ENCODE measurements at places on chromosomes 3 and 15. TPM values are rescaled to one million over a fixed set of nuclear protein-coding genes. Genes with fewer than 3 reads are reported as not detected.

- DNase-seq = no peak
These were observed 155.1 kb upstream of the TBL1XR1 start for GRCh38 chr3:177352424-177352823.

GRCh38 chr3:185729337-185730055 is 95.3 kb downstream of the IGF2BP2 start:
- DNase-seq = peak; percentile 92

DNA sequence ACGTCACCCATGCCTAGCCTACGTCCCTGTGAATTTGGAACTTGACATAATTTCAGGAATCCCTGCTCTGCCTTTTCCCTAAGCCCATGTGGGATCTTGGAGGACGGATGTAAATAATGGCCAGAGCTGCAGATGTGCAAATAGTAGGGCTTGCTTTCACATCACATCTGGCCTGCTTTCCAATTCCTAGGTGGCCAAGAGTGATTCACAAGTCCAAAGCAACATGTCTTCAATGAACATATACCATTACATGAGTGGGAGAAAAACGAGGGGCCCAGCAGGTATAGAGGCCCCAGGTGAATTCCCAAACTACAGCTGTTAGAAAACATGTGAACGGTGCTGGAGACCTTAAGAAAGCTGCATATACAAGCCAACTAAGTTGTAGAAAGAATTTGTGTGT is 214.6 kb downstream of the MAGI1 start:
- no peak for DNase-seq

DNA sequence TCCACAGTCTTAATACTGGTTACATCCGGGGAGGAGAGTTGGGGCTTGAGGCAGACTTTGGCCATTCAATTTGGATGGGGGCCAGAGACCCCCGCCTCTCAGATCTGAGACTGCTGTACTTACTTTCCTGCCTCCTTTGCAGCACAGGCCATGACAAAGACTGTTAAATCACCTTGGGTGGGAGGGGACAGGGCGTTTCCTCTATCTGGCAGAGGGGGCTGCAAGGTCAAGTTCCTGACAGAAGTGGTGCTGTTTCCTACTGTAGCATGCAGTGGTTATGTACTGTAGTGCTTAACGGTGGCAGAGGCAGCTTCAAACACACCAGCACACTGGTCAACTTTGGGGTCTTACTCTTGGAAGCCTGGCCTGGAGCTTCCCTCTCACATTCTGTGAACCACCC is 261.2 kb upstream of the LRRFIP2 start:
- no peak for DNase-seq

DNA sequence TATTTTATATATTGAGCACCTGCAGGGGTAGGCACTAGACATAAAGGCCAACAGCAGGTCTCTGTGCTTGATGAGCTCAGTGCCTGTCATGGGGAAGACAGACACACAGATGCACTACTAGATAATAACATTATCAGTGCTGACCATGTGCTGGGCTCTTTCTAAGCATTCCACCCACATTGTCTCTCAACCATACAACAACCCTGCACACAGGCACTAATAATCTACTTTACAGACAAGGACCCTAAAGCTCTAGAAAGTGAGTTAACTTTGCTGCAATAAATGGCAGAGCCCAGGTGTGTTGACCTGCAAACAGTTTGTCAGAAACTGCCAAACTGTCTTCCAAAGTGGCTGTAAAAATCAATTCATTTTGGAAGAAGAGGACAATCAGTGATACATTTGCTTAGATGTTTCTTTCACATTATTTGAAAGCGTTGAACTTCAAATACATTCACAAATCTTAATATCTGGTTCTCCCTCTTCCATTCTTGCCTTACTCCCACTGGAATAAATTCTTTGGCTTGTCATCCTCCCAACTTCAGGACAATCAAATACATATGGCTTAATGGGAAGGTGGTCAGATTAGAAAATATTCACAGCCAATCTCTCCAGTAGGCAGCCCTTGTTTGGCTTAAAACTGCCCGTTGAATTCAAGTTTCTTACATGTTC is 11.0 kb upstream of the PP2D1 start:
- DNase-seq = no peak

GRCh38 chr3:76969996-76970615 is 69.8 kb upstream of the ROBO2 start:
- no peak for DNase-seq

GRCh38 chr3:29475854-29476253 is 195.0 kb downstream of the RBMS3 start:
- no peak for DNase-seq

DNA sequence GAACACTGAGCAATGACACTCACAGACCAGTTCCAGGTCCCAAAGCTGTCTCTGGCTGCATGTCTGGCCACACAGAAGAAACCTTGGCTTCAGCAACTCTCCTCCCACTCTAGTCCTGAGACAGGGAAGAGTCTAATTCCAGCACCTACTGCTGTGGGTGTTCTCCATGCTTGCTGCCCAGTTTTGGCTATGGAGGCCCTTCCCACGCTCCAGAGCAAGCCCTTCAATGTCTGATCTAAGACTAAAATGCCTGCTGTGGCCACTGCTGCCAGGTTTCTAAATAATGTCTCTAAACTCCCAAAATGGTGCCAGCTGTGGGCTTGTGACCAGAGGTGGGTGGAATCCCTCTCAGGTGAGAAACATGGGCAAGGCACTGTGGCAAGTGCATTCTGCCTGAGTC is 531.3 kb downstream of the GRM7 start:
- no peak for DNase-seq

GRCh38 chr3:119796785-119797184 is 14.9 kb downstream of the NR1I2 start:
- DNase-seq = peak; percentile 22

GRCh38 chr3:127486321-127486944 is 104.1 kb downstream of the TPRA1 start:
- DNase-seq = no peak

DNA sequence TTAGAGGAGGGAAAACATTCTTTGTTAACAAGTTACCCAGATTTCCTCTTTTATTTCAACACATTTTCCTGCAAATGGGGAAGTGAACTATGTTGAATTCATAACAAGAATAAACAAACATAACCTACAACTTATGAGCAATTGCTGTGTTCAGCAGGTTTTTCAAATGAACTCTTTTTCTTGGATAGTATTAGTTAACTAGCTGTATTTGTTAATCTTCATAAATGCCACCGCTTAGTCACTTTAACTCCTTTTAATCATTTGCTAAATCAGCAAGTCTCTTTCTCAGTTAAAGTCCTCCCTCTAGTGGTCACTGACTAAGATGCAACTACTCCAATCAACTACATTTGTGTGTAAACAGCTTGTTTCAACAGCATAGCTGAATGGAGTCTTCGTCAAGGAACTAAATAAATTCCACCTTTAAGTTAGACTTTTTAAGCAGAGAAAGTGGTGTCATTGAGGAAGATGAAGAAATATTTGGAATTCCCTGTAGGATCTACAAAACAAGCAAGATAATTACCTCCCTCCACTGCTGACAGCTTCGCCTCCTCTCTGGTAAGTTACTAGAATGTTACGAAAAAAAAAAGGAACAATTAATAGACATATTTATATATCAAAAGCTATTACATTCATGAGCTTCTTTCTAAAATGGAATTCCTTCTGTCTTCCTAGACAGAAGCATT is 1122.0 kb downstream of the ROBO1 start:
- peak; percentile 77 for DNase-seq

DNA sequence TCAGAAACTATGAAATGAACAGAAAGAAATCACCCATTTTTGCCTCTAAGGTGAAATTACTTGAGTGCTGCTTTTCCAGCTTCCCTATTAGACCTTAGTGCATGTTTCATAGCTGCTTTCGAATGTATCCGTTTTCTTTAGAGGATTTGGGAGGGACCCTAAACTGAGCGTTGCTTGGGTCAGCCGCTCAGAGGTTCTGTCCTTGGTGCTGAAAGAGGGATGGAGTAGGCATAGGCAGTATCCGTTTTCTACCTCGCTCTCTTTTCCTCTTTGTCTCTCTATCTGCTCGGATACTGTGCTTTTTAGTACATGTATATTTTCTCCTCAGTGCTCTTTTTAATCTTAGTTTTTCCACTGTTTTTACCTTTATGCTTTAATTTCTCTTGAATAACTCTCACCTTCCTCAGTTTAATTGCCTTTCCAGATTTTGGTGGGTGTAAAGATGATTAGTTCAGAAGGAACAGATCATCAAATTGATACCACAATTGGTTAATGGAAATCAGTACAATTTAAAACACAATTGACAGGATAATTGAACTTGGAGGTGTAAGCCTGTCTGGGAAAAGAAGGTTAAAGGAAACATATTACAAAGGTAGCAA is at the start of gene DRD3:
Gene DRD3 (minus strand): TSS at position 283 of the 599 bp plus-strand sequence. CDS start 7,060 bp downstream, outside the sequence.
- peak; percentile 45 for DNase-seq

GRCh38 chr3:126201168-126201567 is 20.8 kb upstream of the ALDH1L1 start:
- DNase-seq = no peak

DNA sequence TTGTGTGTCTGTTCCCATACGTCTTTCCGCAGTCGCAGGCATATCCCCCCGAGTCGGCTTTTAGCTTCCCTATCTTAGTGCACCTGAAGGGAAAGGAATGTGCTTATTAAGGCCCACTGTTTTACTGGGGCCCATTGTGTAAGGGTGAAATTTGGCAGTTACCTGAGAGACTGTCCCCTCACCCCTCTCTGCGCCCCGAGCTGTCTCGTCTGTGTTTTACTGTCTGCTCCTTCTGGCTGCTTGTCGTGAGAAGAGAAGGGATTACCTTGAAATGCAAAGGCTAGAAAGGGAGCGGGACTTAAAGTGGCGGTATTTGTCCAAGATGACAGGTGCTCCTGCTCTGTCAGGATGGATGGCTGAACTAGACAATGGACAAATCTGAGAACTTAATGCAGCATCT is 233.0 kb upstream of the POU1F1 start:
- DNase-seq = no peak

DNA sequence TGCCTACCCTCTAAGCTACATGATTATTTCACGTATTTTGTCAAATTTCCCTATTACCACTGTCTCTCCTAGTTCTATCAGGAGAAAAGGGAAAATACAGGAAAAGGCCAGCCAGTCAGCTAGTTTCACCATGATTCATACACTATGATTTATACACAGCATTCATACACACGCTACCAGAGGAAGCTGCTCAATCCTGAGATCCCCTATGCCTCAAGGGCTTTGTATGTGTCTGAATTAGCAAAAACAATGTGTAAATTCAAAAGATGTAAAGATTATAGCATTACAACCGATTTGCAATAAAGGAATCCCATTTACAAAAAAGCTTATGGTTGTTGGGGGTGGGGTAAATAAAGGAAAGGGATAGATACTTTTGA is 3.1 kb upstream of the ACKR4 start:
- DNase-seq = peak; percentile 78

GRCh38 chr3:19183584-19183983 is 35.3 kb downstream of the KCNH8 start:
- DNase-seq = no peak

GRCh38 chr3:38834110-38834509 is 18.1 kb upstream of the SCN10A start:
- peak; percentile 91 for DNase-seq

GRCh38 chr3:2303566-2303965 is 204.9 kb downstream of the CNTN4 start:
- DNase-seq = no peak

LRRC34 gene
- 0.60 TPM for total RNA-seq

NOP10 gene
- 263 TPM for total RNA-seq

TMCO5A gene
- total RNA-seq = not detected

SEMA5B gene
- under 0.01 TPM for total RNA-seq

CADM2 gene
- 0.20 TPM for total RNA-seq

WHAMM gene
- 3.9 TPM for total RNA-seq
